ENCODE measurements at places on chromosomes 2 and 18.

GRCh38 chr2:101272045-101272784 lies 19.5 kb downstream of the CNOT11 start:
- no peak for DNase-seq

DNA sequence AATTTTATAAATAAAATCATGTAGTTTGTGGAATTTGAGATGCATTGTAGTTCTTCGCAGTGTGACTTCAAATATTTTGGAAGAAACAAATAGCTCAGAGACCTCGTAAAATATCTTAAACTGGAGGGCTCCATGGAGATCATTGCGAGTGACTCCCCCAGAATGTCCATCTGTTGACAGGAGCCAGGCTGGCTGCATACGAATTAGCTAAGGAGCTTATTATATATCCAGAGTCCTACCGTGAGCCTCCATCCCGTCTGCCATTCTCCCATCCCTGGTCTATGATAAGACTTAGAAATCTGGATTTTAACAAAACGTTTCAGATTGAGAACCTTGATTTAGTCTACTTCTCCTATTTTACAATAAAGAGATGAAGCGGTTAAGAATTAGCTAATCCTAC lies 80.2 kb downstream of the MSH2 start:
- no peak for DNase-seq

DNA sequence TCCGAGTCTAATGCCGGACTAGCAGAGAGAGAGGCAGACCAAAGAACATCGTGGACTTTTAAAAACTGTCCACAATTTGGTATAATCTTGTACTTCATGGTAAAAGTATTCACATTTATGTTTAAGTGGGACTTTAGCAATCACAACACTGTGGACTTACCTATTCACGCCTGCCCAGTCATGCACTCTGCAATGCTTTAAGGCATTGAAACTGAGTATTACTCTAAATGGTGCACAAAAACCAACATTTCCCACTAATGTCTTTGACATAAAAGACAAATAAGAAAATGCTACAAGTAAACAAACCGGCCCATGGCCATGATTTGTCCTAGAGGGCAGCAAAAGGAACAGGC lies 91.3 kb downstream of the ACVR1 start:
- DNase-seq, result no peak

DNA sequence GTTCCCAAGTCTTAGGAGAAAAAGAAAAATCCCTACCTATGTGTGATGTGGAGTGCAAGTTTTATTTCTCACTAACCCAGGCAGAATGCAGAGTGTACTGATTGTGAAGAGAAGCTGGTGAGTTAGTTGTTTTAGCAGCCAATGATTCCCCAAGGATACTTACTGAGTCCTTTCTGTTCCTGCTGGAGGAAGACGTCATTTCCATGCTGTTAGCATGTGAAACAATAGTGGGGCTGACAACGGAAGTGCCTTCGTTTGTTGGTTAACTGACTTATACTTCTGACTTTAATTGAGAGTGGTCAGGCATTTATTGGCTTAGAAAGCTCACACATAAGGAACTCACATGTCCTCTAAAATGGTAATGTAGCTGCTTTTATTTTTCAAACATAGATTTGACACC lies 180.6 kb downstream of the MC4R start:
- DNase-seq, result no peak

DNA sequence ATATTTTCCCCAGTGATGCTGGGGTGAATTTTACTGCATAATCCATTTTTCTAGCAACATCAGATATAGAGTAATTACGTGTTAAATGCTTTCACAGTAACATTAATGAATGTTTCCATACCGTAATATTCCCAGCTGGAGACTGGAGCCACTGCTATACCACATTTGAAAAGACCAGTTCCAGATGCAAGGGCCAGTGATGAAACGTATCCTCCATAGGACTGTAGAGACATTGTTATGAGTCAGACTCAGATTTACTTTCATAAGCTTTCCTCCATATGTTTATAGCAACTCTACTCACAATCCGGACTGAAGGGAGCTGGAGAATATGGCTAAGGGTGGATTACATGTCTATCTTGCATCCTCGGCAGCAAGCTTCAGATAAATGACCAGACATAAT lies 22.7 kb upstream of the GCG start:
- DNase-seq, result no peak

- no peak for DNase-seq
Measured at GRCh38 chr2:67858886-67859285, 203.9 kb downstream of the C1D start.

- no peak for DNase-seq
Measured at GRCh38 chr2:118056165-118056534, 32.1 kb upstream of the INSIG2 start.

DNA sequence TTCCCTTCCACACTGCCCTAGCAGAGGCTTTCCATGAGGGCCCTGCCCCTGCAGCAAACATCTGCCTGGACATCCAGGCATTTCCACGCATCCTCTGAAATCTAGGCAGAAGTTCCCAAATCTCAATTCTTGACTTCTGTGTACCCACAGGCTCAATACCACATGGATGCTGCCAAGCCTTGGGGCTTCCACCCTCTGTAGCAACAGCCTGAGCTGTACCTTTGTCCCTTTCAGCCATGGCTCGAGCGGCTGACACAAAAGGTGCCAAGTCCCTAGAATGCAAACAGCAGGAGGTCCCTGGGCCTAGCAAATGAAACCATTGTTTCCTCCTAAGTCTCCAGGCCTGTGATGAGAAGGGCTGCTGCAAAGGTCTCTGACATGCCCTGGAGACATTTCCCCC lies 744.5 kb upstream of the LINC00305 start:
- no peak for DNase-seq

- DNase-seq, result no peak
Measured at GRCh38 chr18:58025733-58026132, 18.3 kb upstream of the NEDD4L start.

DNA sequence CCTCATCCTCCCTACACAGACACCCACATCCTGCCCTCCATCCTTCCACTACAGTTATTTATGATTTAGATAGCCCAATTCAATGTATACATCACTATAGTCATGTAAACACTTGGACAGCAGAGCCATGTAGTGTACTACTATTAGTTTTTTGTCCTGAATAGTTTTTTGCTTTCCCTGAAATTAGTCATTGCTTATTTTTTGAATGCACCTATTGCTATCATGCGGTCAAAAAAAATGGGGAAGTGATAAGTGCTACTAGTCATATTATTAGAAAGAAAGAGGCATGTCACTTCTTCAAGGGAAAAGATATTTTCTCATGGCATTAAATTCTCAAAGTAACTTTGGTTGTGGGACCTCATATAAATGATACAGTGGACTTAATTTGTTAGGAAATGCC lies 6.8 kb upstream of the GREB1 start:
- DNase-seq, result no peak

DNA sequence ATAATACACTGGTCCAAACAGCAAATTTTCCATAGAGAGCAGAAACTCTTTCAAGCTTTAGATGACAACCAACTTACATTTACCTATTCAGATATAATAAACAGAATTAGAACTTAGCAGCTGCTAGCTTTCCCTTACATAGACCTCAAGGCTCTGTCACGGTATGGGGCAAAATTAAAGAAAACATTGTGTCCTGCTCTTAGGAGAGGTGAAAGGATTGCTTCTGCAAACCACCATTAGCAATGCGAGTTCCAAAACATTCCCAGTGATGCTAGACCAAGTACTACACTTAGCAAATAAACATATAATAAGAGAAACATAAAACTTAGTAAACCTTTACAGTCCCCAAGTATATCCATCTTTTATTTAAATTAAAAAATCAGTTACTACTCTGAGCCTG lies 183.3 kb downstream of the CAMKMT start:
- no peak for DNase-seq

- no peak for DNase-seq
Measured at GRCh38 chr18:44590956-44591670, 89.6 kb upstream of the SETBP1 start.

DNA sequence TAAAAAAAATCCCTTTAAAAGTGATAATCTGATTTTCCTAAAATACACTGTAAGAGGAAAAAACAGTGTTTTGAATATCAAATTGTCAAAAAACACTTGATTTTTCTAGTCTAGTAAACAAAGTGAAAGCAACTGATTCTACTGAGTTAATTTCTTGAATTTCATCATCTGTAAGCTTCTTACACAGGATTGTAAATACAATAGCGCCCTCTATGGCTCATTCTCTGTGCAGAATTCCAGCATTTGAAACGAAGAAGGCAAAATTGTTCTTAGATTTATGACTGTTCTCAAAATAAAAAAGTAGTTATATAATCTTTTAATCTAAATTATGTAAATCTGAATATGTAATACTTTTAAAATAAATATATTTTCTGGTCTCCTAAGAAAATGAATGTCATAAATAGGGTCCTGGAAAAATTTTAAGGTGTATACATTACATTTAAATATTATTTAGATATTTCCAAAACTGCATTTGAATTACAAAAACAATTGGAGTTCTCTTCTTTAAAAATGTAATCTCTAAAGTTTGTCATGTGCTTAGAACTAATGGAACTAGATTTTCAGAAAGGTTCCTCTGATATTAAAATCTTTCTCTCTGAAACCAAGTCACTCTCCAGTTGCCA lies 176.9 kb upstream of the MC4R start:
- no peak for DNase-seq

- DNase-seq, result no peak
Measured at GRCh38 chr2:71865391-71865965, 282.2 kb downstream of the CYP26B1 start.

GRCh38 chr2:2142345-2142744 lies 188.7 kb downstream of the MYT1L start:
- no peak for DNase-seq

DNA sequence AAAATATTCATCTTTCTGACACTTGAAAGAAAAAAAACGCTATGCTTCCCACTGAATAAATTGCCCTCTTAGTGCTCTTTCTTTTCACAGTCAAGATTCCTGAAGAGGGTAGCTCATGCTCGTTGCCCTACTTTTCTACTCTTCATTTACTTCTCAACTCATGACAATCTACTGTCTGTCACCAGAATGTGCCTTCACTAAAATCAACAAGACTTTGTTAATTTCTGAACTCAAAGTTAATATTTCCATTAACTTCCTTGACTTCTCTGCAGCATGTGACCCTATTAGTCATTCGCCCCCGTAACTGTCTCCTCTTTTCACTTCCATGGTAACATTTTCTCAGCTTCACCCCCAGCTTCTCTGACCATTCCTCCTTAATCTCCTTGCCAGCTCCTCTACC lies 98.9 kb upstream of the MAPRE2 start:
- DNase-seq, result no peak

GRCh38 chr2:160208655-160209515 lies 8.8 kb upstream of the ITGB6 start:
- no peak for DNase-seq

- no peak for DNase-seq
Measured at GRCh38 chr2:119142824-119143223, 15.7 kb downstream of the C1QL2 start.

- DNase-seq, result no peak
Measured at GRCh38 chr2:9336576-9337314, 86.6 kb downstream of the ITGB1BP1 start.

DNA sequence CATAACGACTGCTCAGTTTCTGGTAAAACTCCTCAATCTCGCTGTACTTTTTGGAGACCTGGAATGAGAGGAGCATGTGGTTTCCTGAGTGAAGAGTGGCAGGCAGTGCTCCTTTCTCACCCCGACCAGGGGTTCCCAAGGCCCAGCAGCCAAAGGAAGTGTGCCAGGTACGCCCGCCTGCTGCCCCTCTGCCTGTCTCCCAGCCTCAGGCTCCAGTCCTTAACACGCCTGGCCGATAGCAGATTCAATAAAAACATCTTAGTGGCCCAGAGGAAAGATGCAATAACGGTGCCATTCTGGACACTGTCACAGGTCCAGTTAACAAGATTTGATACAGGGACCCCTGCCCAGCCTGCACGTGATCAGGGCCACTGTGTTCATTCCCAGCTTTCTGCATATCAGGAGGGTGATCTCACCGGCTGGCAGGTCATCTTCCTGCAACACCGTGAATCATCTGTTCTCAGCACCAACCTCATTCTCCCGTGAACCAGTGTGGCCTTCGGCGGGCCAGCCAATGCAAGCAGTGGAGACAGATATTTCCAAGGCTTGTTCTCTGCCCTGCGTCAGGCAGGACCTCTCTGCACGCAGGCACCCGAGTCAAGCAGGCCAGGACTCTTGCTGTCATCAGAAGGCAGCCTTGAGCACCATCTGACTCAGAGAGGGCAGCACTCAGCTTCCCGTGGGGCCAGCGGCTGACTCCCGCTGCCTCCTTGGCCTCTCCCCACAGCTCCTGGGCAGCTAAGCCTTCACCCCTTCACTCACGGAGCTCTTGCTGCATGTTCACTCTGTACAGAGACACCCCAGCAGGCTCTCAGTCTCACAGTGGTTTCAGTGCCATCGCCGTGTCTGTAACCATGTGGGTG lies 9.5 kb downstream of the HS1BP3 start:
- no peak for DNase-seq

DNA sequence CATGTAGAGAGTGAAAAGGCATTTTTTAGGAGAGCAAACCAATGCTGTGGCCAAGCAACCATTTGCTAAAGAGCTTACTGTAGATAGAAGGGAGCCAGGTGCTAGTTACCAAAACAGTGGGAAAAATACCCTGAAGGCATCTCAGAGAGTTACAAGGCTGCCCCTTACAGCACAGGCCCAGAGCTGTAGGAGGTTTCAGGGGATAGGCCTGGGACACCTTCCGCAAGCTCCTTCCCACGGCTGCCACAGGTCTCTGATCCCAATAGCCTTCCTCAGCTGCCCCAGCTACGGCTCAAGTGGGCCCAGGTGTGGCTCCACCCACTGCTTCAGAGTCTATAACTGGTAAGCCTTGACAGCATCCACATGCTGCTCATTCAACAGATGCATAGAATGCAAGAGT lies 18.2 kb upstream of the PPM1B start:
- no peak for DNase-seq

DNA sequence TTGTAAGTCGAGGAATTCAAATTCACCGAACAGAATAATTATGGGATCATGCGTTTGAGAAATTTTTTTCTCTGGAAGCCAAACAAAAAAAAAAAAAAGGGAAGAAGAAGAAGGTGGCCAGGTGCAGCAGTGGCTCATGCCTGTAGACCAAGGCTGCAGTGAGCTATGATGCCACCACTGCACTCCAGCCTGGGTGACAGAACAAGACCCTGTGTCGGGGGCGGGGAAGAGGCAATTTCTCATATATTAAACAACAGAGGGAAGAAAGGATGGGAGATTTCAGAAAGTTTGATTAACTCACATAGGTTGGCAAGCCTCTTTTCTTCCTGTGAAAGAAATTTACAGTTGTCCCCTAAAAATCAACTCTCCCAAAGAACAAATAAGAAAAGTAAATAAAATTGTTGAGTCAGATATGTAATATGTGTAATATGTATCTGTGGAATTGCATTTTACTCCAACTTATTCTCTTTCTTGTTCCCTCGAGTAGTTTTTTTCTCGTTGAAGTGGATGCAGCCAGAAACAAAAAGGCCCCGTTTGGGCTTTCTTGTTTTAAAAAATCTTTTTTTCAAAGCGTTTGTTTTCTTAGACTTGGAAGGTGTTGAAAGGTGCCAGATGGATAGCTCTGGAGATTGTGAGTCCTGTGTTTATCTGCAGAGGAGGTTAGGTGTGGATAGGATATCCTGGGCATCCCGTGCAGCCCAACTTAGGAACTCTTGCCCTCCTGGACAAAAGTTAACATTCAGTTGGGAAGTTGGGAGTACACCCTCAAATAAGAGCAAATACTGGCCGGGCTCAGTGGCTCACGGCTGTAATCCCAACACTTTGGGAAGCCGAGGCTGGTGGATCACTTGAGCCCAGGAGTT lies 25.4 kb upstream of the FMNL2 start:
- no peak for DNase-seq

Measured in T-helper 2 cell (primary cell).